ENCODE measurements at places on chromosomes 5 and 9.

- no peak for DNase-seq
Measured at GRCh38 chr9:127013597-127013996, 99.0 kb downstream of the RALGPS1 start.

DNA sequence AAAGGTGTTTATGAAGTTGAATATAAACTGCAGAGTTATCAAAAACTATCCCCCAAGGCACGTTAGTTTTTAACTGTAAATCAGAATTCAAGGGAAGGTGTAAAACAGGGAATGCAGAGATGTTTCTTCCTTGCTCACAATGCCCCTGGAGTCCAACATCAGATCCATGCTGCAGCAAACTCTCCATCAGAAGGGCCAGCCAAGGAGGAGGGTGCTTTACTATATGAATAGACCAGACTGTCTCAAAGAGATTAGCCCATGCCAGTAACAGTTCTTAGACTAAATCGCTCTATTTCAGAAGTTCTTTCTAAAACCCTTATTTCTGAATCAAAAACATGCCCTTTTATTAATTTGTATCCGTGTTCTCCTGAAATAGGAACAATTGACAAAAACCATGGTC lies 362.8 kb upstream of the RPS23 start:
- peak; percentile 26 for DNase-seq

- no peak for DNase-seq
Measured at GRCh38 chr5:133344266-133344665, 268.1 kb downstream of the FSTL4 start.

DNA sequence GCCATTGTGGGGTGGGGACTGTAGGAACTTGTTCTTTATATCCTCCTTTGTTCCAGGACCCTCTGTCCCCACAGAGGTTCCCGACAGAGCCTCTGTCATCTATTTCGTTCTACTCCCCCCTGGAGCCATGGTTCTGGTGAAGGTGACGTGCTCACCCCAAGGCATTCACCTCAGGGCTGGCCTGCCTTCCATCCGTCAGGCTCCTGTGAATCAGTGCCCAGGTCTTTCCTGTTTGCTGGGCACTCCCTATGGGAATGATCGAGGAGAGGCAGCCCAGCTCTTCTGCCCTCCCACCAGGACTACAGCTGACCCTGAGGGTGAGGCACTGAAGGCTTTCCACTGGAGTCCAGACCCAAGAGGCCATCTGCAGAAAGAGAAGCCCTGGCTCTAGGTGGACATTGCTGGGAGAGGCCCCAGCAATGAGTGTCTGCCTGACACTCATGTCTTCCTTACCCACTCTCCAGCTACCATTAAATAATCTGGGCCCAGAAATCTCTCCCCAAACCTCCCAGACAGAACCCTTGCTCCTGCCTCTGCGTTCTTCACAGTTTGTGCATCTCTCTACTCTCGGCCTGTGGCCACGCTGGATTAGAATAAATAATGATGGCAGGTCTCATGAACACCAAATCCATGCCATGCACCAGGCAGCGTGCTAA lies 214.2 kb downstream of the FSTL4 start:
- DNase-seq = no peak

GRCh38 chr9:16982780-16983310 lies 112.4 kb upstream of the BNC2 start:
- peak; percentile 56 for DNase-seq

DNA sequence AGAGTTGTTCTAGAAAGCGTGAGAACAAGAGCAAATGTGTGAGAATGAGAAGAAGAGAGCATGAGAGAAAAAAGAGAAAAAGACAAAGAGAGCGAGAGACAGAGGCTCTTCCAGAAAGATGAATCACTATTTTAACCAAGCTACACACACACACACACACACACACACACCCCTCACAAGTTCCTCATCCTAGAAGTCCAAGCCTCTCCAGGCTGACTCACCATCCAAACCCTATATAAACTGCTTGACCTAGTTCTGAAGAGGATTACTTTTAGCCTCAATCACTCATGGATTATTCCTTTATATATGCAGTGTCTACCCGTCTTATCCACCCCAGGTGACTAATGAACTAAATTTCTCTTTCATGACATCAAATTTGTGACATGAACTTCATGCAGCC lies 37.6 kb downstream of the C9orf57 start:
- DNase-seq = peak; percentile 88

- peak; percentile 34 for DNase-seq
Measured at GRCh38 chr9:118209343-118209742, 505.1 kb downstream of the TLR4 start.

DNA sequence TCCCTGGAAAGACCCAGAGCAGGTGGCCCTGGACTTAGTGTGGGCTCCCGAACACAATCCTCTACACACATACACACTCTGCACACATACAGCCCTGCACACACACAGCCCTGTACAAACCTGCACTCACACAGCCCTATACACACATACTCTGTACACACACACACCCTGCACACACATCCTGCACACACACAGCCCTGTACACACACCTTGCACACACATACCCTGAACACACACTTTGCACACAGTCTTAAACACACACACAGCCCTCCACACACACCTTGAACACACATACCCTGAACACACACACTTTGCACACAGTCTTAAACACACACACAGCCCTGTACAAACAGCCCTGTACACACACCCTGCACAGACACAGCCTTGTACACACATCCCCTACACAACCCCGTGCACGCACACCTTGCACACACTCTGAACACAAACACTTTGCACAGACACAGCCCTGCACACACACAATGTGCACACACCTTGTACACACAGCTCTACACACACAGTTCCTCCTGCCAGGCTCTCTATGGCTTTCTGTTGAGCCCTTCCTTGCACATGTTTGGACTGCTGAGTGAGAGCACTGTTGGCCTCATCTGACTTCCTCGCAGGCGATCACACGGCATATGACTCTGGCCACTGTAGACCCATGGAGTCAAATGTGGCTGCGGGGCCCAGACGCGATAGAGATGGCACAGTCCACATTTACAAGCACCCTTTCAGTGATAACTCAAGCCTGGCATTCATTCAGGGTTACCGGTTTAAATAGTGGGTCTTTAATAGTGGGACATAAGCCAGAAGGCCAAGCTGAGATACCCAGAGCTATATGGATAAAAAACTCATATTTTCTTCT lies 245.7 kb upstream of the IRX1 start:
- no peak for DNase-seq

- peak; percentile 12 for DNase-seq
Measured at GRCh38 chr9:77575785-77576184, 72.3 kb downstream of the GNA14 start.

GRCh38 chr5:2570586-2570985 lies 180.9 kb downstream of the IRX2 start:
- no peak for DNase-seq

DNA sequence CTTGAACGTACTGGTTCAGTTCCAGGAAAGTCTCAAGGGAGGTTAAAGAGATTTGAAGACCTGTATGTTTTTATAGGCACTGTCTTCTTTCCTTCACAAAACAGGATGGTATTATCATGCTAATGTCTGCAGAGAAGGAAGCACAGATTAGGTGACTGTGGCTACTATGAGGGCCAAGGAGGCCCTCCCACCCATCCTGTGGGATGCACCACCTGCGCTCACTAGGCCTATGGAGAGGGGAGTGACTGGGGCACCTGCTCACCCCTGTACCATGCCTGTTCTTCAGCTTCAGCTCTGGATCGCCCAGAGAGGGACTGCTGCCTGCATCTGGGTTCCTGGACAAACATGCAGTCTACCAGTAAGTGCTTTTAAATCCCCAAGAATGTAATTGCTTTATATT lies 469.4 kb downstream of the CCDC171 start:
- no peak for DNase-seq

DNA sequence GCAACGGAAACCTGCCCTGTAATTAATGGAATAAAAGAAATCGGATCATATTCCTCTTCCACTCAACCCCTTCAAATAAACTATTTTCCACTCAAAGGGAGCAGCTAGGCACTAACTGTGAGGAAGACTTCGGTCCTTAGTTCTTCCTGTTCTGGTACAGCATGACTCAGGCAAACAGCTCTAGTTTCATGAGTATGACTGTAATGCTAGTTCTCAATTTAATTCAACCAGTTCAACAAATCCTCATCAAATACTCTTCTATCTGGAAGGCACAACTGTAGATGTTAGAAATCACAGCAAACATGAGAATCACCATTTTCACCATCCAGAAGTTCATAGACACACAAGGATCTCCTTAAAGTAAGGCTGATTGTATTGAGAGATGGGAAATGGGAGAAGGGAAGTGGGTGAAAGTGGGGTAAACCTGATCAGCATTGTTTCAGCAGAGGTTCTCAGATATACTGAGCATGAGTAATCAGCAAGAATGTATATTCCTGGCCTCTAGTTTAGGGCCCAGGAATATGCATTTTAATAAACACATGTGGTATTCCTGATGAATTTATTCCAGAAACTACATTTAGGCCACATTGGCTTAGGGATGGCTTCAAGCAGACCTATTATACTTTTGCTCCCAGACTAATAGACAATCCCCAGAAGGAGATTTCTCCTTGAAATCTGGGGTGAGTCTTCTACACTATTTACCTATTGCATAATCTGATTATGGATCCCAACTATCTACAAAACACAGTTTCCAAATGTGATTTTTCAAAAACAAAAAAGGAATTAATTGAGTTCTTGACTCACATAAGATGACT lies 141.1 kb upstream of the SLC12A2 start:
- peak; percentile 21 for DNase-seq

DNA sequence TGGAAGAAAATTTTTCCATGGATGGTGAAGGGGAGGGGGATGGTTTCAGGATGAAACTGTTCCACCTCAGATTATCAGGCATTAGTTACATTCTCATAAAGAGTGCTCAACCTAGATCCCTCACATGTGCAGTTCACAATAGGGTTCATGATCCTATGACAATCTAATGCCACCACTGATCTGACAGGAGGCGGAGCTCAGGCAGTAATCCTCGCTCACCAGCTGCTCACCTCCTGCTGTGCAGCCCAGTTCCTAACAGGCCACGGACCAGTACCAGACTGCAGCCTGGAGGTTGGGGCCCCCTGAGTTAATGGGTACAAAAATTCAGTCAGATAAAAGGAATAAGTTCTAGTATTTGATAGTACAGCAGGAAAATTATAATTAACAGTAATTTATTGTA lies 337.2 kb downstream of the NPR3 start:
- DNase-seq = no peak

DNA sequence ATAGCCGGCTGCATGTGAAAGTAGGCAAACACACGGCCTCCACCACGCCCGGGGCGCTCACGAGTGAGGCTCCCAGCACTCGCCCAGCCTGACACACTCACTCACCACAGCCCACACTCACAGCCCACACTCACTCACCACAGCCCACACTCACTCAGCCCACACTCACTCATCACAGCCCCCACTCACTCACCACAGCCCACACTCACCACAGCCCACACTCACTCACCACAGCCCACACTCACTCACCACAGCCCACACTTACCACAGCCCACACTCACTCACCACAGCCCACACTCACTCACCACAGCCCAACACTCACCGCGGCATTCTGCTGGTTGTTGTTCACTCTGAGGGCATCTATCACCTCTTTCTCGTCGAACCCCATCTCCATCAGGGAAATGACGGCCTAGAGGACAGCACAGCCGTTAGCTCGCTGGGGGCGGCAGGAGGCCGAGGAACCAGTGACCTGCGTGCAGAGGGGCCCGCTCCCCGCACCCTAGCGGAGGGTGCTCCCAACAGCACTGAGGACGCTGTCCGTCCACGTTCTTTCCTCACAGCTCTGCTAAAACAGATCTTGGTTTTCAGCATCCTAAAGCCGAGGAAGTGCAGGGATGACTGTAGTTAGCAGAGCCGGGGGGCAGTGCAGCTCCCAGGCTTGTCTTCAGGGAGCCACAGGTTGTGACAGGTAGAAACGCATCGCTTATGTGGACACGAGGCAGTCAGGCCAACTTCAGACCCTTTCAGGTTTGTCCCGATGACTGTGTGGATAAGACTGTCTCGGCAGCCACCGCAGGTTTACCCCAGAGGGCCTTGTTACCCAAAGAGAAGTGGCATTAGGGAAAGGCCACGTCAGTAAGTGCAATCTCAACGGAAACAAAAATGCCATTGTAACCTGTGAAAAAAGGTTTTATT lies 21.6 kb downstream of the UBAC1 start:
- DNase-seq = no peak

DNA sequence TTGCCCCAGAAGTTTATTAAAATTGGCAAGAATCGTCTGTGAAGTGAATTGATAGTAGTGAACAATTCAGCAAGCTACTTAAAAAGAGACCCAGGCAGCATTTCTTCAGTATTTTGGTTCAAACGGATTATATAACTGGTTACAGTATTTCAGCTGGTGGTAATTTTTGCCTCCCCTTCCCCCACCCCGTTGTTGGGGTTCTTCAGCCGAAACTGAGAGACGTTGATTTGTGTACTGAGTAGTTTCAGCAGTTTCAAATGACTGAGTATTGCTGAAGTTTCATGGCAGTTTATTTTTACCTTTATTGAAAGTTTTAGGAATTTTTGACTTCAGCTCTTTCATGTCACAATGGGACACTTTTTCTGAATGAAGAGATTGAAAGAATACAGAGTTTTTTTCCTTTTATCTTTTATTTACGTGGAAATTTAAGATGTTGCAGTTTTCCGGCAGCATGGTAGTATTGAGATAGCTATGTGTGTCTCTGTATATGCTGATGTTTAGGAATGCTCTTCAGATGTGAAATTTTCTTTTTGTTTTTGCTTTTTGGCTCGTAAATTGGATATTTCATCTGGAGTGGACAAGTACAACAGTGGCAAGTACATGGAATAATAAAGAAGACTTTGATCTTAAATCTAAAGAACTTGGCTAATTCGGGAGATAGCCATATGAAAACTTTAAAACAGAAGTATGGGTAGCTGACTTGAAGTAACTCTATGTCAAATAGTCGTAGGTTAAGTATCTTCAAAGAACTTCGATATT lies 1.9 kb downstream of the GPBP1 start:
- DNase-seq = peak; percentile 41

DNA sequence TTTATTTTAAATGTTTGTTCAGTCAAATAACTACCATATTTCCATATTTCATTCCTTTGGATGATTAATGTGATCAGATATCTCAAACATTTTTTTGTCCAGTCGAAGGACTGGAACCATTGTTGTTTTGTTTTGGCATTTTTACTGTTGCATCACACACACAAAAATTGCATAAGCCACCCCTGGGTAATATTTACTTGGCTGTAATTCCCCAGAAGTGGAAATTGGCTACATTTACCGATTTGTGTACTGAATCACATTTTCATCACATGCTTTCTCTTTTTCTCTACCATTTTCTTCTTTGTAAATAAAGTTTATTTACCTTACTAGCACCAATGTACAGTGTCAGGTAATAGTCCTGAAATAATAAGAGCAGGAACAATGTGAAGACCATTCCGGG lies 1729.7 kb upstream of the WWC1 start:
- DNase-seq = no peak

DNA sequence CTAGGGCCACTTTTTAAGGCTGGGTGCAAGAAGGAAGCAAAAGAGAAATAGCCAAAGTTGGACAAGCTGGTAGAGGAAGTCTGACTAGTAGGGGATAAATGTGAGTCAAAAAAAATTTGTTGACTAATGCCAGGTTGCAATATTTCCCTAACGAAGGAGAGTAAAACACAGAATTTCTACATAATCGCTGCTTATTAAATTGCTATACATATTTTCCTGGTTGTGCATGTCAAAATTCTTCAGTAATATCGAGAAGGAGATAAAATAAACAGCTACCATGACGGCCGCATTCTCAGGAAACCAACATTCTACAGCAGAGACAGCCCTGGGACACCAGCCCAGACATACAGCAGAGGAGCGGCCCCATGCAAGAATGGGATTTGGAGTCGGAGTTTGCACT lies 148.3 kb downstream of the ESM1 start:
- DNase-seq = no peak

GRCh38 chr9:131954299-131954698 lies 125.4 kb downstream of the MED27 start:
- peak; percentile 44 for DNase-seq

- no peak for DNase-seq
Measured at GRCh38 chr5:113132564-113132963, 156.0 kb downstream of the DCP2 start.

Measured in DMS53 (cell line).